GM06990 (cell line): ENCODE measurements at places on chromosomes 12 and 14.

DNA sequence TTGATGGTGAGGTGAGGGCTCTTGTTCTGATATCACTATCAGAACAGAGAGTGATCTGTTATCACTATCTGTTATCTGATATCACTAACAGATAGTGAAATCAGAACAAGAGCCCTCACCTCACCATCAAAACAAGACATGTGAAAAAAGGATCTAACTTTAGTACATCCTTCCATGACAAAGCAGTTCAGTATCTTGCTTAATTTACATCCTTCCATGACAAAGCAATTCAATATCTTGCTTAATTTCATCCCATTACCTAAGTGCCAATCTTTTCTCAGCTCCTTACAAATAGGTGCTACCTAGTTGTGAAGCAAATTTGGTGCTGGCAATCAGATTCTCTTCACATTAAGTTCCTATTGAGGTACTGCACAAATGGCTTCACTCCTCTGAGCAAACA, 1865.6 kb upstream of the FLRT2 start:
- no peak for DNase-seq

GRCh38 chr12:4300883-4301282, 20.1 kb upstream of the TIGAR start:
- DNase-seq: no peak

GRCh38 chr12:108511633-108512540, 3.2 kb upstream of the FICD start:
- DNase-seq: peak; percentile 57

GRCh38 chr14:46139649-46140048, 511.9 kb downstream of the RPL10L start:
- no peak for DNase-seq

GRCh38 chr12:4164559-4165558, 108.7 kb upstream of the CCND2 start:
- DNase-seq: peak; percentile 78

DNA sequence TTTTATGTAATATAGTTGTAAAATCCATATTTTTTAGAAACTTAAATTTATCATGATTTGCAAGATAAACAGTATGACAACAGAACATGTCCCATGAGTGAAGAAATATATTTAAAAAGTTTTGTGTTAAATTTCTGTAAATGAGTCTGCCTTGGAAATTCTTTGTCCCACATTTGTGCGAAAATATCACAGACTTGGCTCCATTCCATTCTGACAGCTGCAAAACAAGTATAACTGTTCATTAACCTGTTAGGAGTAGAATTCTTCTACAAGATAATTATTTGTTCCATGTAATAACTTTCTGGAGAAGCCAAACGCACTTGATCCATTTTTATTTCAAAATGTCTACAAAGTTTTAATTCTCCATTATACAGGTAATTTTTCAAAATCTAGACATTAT, 37.9 kb downstream of the MDM1 start:
- no peak for DNase-seq

- DNase-seq: peak; percentile 29
Measured at GRCh38 chr14:88668448-88669116, 105.7 kb downstream of the ZC3H14 start.

GRCh38 chr12:28683366-28683765, 465.7 kb upstream of the FAR2 start:
- no peak for DNase-seq

DNA sequence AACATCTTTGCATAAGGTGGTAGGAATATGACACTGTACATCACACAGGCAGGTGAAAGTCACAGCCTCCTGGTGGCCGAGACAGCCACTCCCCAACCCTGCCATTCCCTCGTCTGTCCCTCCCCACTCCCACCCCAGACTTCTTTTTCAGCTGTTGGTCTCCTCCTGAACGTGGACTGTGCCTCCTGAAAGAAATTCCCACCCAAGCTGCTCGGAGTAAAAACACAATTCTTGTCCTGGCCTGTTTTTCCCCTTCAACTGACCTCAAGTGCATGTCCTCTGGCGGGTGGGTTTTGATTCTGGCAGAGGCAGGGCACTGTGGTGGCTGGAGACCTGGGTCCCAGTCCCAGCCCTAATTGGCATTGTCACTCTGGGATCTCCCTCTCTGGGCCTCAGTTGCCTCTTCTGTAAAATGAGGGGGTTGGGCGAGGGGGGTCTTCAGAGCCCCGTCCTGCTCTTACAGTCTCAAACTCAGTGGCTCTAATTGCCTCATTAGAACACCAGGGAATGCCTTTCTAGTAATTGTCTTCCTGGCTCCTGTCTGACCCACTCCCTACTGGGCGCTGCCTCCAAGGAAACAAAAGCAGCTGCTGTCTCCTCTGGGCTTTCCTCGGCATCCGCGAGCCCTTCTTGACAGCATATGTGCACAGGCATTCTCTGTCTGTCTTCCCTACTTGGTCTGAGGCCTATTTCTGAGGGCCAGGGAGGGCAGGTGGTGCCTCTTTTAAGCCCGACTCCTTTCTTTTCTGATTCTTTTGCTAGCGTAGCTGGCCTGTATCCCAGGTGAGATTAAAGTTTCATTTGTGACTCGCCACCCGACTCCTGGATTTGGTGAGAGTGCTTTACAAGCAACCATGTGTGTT, 186.6 kb upstream of the RMST start:
- no peak for DNase-seq

DNA sequence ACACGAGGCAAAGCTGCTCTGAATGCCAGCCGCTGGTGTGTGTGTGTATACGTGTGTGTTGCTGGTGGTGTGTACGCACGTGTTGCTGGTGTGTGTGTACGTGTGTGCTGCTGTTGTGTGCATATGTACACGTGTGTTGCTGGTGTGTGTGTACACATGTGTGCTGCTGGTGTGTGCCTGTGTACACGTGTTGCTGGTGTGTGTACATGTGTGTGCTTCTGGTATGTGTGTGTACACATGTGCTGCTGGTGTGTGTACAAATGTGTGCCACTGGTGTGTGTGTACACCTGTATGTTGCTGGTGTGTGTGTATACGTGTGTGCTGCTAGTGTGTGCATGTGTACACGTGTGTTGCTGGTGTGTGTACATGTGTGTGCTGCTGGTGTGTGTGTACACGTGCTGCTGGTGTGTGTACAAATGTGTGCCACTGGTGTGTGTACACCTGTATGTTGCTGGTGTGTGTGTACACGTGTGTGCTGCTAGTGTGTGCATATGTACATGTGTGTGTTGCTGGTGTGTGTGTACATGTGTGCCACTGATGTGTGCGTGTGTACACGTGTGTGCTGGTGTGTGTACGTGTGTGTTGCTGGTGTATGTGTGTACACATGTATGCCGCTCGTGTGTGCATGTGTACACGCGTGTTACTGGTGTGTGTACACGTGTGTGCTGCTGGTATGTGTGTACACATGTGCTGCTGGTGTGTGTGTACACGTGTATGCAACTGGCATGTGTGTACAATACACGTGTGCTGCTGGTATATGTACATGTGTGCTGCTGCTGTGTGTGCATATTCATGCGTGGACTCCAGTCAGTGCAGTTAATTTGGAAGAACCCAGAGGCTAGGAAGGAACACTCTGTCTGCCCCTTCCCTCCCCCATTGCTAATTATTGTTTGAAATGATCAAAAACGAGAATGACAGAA, 47.2 kb downstream of the CACNA2D4 start:
- no peak for DNase-seq

- no peak for DNase-seq
Measured at GRCh38 chr12:66823857-66824570, 145.1 kb upstream of the GRIP1 start.

- no peak for DNase-seq
Measured at GRCh38 chr14:105854600-105855245, 328.3 kb downstream of the TMEM121 start.

DNA sequence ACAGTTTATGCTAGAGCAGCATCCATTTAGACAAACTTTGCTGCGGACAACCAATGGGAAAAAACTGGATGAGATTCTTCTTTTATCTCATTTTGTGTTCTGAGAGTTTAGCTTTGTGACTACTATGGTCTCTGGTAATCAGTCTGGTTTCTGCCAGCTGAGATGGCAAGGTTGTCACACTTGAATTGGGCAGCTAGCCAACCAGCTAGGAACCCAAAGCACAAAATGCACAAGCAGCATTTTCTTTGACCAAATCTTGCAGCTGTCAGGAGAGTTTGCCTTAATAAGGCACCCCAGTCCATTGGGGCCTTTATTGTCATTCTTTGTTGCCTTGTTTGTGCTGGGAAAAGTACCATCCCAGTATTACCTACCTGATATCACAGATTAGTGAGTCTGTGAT, 34.0 kb upstream of the ETV6 start:
- no peak for DNase-seq

DNA sequence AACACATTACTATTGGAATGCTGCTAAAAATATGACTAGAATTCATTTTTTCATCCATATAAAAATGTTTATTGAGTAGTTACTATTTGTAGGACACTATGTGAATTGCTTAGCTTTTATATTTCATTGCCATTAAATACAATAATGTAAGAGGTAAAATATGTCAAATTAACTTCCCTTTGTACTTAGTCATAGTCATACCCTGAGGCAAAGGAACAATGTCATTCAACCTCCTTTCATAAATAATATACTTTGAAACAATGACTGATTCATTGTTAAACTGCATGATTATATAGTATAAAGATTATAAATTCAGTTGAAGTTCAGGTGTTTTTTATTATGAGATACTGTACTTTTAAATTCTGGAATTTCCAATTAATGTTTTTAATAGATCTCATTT, 105.2 kb downstream of the GARIN6 start:
- no peak for DNase-seq

DNA sequence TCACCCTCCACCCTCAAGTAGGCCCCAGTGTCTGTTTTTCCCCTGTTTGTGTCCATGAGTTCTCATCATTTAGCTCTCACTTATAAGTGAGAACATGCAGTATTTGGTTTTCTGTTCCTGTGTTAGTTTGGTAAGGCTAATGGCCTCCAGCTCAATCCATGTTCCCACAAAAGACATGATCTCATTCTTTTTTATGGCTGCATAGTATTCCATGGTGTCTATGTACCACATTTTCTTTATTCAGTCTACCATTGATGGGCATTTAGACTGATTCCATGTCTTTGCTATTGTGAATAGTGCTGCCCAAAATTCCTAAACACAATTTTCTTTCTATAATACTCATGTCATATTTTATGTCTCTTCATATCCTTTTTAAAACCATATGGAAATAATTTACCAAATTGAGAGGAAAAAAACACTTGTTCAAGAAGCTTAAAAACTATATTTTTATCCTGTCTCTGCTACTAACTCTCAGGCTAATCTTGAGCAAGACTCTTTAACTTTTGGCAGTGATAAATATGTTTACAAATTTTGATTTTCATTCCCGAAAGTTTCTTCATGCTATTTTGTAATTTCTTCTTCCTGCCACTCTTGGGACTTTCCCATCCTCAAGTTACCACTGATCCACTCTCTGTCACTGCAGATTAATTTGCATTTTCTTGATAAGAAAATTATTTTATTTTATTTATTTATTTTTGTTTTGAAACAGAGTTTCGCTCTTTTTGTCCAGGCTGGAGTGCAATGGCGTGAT, 28.0 kb upstream of the OSBPL8 start:
- no peak for DNase-seq

DNA sequence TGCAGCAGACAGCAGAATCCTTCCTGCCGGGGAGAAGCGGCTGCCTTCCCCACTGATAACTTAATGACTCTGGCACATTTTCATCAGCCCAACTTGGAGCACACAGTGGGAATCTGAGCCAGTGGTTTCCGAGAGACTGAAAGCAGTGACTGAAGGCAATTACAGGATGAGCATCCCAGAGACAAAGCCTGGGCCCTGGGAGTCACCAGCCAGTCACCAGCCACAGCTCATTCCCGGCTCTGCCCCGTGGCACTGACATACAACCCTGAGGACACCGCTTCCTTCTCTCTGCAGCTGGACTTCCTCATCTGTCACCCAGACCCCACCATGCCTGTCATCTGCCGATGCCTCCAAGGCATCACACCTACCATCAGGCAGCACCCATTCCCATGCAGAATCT, 192.3 kb downstream of the DPF3 start:
- DNase-seq: no peak

DNA sequence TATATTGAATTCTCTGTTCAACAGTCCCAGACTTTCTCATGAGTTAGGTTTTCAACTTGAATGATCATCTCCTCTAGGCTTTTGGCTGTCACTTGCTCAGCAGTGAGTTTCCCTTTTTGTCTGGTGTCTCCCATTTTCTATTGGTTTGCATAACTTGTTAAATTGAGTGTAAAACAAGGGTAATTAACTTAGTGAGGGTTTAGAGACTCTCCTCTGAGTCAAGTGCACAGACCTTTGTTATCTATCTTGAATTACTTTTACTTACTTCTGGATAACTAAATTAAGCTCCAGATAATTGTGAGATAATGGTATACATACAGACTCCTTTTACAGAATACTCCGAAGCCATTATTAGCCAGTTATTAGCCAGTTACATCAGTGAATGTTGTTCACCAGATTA, 22.0 kb downstream of the MLXIP start:
- no peak for DNase-seq

GRCh38 chr12:4932576-4932975, 22.9 kb downstream of the KCNA1 start:
- no peak for DNase-seq

GRCh38 chr12:126390969-126391566, 1325.8 kb downstream of the AACS start:
- DNase-seq: no peak

DNA sequence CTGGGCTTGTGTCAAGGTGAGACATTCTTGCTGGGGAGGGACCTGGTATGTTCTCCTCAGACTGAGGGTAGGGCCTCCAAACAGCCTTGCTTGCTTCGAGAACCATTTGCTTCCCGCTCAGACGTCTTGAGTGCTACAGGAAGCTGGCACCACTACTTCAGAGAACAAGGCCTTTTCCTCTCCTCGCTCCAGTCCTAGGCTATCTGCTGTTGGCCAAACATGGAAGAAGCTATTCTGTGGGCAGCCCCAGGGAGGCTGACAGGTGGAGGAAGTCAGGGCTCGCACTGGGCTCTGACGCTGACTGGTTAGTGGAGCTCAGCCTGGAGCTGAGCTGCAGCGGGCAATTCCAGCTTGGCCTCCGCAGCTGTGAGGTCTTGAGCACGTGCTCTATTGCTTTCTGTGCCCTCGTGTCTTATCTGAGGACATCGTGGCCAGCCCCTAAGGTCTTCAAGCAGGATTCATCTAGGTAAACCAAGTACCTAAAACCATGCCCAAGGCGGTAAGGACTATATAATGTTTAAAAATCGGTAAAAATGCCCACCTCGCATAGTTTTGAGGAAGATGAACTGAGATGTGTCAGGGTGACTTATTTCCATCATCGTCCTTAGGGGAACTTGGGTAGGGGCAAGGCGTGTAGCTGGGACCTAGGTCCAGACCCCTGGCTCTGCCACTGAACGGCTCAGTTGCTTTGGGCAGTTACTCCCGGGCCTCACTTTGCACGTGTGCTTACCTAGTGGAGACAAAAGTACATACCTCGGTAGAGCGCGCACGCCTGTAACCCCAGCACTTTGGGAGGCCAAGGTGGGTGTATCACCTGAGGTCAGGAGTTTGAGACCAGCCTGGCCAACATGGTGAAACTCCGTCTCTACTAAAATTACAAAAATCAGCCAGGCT, 4.3 kb downstream of the GAPDH start:
- DNase-seq: peak; percentile 57

DNA sequence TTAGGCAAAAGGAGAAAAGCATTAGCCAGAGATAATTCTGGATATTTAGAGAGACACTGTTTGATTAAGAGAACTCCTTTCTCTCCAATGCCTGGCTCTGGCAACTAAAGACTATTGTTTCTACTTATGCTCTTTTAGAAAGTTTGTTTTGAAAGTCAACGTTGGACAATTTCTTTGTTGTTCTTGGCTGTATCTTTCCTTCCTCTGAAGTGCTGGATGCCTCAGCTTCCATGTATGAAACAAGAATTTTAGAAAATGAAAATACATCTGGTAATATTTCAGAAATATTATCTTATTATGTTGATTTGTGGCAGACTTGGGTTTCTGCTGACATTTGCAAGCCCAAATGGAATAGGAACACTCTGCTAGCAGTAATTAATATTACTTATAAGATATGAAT, 382.6 kb downstream of the SNAPC1 start:
- no peak for DNase-seq
